Regular cardiac myocyte (primary cell): ENCODE measurements at places on chromosomes 2 and 18. TPM values are rescaled to one million over a fixed set of nuclear protein-coding genes. Genes with fewer than 3 reads are reported as not detected.

The ANKRD29 gene
- total RNA-seq = 0.38 and 3.9 TPM in 2 replicates

The MDH1B gene
- total RNA-seq = 0.38 and 0.56 TPM in 2 replicates

The HRH4 gene
- total RNA-seq = under 0.01 and 0.28 TPM in 2 replicates

The MYL1 gene
- not detected in 2 replicates for total RNA-seq

The FEV gene
- not detected in 2 replicates for total RNA-seq

The CCDC141 gene
- total RNA-seq = 0.19 and 0.56 TPM in 2 replicates

The SERPINB10 gene
- not detected in 2 replicates for total RNA-seq

The RGPD3 gene
- total RNA-seq = 0.19 and 0.85 TPM in 2 replicates

The TMEM178A gene
- 0.19 and 1.1 TPM in 2 replicates for total RNA-seq
